Esophagus mucosa (tissue), 1 donor: ENCODE measurements at places on chromosomes 5 and 9. TPM values are rescaled to one million over a fixed set of nuclear protein-coding genes. Genes with fewer than 3 reads are reported as not detected.

DNA sequence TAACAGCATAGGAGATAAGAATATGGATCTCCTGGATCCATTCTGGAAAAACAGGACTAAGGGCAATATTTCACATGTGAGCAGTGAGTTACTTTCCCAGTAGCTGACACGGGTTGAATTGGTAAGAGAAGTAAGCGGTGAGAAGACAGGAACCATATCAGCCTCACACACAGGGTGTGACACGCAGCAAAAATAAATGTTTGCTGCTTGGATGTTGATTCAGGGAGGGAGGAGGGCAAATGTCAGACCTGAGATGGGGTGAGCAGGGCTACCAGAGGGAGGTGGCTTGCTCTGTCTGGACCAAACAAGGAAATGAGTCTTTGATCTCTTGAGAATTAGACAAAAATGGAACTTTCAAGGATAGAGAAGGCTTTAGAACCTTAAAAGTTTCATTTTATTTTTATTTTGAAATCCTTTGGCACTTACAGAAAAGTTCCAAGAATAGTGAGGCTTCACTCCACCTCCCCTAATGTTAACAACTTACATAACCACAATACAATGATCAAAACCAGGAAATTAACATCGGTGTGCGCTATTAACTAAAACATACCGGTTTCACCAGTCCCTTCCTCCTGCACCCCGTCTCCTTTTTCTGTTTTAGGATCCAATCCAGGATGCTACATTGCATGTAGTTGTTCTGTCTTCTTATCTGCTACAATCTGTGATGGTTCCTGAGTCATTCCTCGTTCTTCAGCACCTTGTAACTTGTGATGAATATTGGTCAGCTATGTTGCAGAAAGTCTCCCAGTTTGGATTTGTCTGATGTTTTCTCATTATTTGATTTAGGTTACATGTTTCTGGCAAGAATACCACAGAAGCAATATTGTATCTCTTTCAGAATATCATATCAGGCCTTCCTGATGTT, 20.5 kb upstream of the ARHGEF28 start:
- peak; percentile 59 for ATAC-seq

- no peak for ATAC-seq
Observed at GRCh38 chr9:130122456-130122855, 49.7 kb upstream of the NCS1 start.

DNA sequence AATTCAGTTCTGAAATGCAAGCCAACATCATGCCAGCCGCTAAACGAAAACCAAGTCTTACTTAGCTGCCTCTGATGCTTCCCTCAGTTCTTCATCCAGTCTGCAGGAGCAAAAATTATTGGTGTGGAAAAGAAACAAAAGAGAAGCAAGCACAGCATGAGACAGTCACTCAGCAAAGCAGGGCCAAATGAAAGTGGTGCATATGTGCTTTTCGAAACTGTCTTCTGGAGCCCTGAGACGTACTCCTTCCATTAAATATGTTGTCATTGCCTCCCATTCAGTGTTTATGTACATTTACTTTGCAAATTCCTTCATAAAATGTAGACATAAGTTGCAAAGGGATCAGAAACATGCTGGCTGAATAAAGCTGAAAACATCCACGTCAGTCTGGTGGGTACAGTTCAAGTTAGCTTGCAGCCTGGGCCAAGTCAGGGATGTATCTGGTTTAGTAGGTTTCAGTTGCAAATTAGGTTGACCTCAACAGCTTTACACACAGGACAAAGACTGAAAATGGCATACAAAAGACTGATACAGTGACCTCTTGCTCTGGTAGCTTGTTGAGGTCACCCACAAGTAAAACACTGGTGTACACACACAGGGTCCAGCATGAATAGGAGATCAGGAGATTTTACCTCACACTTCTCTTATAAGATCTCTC, 139.7 kb upstream of the PCA3 start:
- ATAC-seq, result no peak

Gene CERCAM
- 5.5 TPM for total RNA-seq

Gene PTGER4
- 1.5 TPM for total RNA-seq

DNA sequence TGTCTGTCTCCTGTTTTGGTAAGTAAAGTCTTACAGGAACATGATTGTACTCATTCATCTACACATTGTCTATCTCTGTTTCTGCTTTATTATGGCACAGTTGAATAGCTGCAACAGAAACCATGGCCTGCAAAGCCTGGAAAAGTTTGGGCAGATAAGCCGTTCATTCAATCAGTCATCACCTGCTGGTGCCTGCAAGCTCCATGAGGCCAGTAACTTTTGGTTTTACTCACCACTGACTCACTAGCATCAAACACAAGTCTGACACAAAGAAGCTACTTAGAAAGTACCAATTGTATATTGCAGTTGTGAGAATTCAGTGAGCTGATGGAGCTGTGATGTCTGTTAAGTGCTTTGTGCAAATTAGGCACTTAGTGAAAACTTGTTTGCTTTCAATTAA, 373.6 kb upstream of the SGCD start:
- no peak for ATAC-seq

Gene ARHGEF39
- total RNA-seq, result 2.4 TPM
